ENCODE measurements at places on chromosomes 5 and 9.

- no peak for DNase-seq
Observed at GRCh38 chr5:150642567-150642927, 2.1 kb downstream of the SYNPO start.

GRCh38 chr9:99299211-99300102, 77.4 kb downstream of the SEC61B start:
- DNase-seq = no peak

DNA sequence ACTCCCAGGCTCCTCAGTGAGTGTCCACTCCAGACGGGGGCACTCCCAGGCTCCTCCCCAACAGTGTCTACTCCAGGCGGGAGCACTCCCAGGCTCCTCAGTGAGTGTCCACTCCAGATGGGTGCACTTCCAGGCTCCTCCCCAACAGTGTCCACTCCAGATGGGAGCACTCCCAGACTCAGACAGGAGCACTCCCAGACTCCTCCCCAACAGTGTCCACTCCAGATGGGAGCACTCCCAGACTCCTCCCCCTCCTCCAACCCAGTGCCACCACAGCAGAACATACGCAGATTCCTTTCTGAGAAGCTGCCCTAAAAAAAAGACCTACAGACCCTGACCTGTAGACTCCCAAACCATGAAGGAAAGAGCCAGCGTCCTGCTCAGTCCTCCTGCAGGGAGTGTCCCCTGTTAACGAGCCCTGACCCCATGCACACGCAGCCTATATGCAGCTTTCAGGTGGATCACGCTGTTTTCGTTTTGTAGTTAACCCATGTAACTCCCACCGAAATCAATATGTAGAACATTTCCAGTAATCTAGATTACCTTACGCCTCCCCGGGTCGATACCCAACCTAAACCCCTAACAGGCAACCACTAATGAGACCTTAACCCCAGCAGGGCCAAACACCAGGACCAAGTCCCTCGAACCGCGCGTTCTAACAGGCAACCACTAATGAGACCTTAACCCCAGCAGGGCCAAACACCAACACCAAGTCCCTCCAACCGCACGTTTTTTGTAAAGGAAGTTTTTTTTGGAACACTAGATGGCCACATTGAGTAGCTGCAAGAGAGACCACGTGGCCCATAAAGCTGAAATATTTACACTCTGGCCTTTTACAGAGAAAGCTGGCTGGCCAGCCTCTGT, 15.7 kb downstream of the PNPLA7 start:
- no peak for DNase-seq

- DNase-seq = no peak
Observed at GRCh38 chr9:32524892-32525708, 896 bp downstream of the RIGI start.

DNA sequence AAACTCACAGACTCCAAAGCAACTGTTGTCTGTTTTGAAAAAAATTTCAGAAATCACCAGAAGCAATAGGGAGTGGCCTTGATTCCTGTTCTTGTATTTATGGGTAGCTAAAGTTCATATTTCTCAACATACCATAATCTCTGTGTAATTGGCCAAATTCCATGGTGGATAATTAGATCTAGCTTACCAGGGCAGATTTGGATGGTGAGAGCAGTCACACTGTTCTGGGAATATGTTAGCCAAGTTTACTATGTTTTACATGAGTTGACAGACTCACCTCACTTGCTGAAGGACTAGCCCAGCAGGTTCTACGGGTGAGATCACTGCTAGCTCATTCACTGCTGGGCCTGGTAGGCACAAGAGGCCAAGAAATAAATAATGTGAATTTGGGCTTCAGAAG, 32.7 kb upstream of the CDKN2B start:
- DNase-seq = no peak

- DNase-seq = no peak
Observed at GRCh38 chr5:167944121-167944852, 347.2 kb upstream of the WWC1 start.

DNA sequence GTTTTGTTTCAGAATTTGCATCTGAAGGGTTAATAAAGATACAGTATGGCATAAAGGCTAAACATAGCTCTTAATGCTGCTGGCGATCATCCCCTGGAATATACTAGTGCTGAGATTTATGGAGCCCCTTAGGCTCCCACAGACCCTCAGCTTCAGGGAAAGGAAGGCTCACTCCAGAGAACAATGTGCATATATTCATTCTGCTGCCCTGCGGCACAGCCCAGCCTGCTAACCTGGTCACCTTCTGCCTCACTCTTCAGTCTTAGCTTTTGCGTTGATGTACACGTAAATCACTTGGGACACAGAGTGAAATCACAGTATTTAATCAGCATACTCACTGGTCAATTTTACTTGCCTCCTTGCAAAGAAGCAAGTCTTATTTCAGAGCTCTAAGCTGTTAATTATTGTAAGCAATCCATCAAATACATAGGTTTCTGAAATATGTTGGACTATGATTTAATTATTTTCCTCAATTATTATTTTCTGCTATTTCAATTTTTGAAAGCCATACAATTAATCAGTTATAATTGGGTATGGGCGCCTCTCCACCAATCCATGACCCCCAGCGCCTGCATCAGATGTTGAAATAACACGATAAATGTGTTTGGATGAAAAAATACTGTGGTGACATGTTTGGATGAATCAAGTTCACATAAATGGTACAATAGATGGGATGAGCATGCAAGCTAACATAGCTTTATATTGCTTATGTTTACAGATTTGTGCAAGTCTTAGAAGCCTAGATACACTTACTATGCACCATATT, 11.4 kb upstream of the ACOT12 start:
- no peak for DNase-seq

- DNase-seq = no peak
Observed at GRCh38 chr5:57880216-57880615, 397.6 kb upstream of the ACTBL2 start.

DNA sequence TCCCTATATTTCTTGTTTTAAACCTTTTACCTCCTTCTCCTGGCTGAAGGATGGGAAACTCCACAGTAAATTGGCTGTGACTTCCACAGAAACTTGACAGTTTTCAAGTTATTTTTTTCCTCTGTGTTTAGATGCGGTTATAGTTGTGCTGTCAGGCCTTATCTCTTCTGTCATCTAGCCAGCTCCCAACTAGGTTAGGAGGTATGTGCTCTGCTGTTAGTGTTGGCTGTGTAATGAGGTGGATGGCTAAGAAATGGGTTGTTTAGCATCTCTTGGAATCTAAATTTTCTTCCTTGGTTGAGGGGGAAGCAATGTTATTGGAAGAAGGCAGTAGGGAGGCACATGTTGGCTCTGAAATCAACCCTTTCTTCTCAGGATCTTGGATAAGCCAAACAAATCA, 149.9 kb upstream of the RUSC2 start:
- no peak for DNase-seq

GRCh38 chr9:89850153-89850552, 245.3 kb downstream of the GADD45G start:
- no peak for DNase-seq

GRCh38 chr5:93596676-93597490, 13.9 kb downstream of the NR2F1 start:
- no peak for DNase-seq

DNA sequence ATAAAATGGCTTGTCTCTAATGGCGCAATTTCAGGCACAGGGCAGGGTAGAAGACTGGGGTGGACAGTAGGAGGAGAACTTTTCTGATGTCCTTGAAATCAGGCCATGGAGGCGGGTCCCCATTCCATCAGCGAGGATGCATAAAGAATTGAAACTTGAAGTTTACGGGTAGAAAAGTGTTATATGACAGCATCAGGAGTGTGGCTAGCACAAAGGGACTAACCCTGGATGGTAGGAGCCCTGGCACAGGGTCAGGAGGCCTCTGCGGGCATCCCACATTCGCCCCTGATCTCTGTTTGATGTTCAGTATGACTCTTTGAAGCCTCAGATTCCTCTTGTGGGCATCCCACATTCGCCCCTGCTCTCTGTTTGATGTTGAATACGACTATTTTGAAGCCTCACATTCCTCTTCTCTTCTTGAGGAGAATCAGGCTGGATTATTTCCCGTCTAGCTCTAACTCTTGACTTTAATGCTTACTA, 94.8 kb upstream of the ADRA1B start:
- no peak for DNase-seq

DNA sequence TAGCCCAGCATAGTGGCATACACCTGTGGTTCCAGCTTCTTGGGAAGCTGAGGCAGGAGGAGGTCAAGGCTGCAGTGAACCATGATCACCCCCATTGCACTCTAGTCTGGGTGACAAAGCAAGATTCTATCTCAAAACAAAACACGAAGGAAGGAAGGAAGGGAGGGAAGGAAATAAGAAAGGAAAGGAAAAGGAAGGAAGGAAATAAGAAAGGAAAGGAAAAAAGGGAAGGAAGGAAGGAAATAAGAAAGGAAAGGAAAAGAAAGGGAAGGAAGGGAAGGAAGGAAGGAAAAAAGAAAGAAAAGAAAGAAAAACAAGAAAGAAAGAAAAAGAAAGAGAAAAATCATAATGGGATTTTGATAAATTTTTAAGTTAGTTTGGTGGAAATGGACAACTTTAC, 3.1 kb upstream of the STX17 start:
- no peak for DNase-seq

GRCh38 chr9:4389755-4390154, 89.9 kb upstream of the GLIS3 start:
- DNase-seq = no peak

DNA sequence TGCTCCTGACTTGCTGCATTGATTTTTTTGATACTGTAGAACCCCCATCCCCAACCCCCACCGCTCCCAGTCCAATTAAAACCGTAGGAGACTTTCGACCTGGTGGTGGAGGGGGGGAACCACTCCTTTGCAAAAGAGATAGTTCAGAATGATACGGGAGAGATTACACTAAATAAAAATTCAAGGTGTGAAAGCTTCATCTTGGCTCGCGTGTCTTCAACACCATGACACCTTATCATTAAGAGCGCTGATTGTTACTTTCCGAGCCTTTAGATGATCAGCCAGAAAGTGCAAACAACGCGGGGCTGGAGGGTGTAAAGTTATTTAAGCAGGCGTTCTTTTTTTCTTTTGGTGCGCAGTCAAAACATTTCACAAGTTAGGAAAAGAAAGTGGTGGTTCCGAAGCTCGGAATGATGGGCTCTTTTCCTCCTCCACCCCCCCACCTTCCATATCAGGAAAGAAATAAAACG, 1.3 kb upstream of the ZNF462 start:
- DNase-seq = no peak

- no peak for DNase-seq
Observed at GRCh38 chr9:134595014-134595413, 46.6 kb upstream of the COL5A1 start.

DNA sequence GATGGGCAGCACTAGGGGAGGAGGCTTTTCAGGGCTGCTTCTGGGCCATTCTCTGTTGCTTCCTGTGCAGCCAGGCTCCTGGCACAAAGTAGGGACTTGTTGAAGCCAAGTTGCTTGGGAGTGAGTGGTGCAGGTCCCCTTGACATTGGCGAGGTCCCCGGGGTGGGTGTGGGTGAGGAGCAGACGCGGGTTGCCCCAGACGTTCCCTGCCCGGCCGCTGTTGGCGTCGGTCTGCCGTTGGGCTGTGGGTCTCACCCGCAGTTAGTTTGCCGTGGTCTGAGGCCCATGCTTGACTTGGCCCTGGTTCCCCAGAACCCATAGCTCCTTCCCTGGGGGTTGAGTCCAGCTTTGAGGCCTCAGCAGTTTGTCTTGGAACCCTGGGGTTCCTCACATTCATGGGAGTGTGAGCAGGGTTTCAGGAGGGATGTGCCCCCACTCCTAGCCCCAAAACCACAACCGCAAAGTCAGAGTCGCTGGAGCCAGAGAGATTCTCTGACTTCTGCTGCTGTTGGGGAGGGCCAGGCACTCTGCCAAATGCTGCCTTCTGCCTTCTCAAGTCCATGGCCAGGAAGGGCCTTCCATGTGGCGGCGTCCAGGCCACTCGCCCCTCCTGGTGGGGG, 77.5 kb downstream of the RXRA start:
- DNase-seq = no peak

- no peak for DNase-seq
Observed at GRCh38 chr9:107872457-107873192, 383.1 kb upstream of the KLF4 start.

DNA sequence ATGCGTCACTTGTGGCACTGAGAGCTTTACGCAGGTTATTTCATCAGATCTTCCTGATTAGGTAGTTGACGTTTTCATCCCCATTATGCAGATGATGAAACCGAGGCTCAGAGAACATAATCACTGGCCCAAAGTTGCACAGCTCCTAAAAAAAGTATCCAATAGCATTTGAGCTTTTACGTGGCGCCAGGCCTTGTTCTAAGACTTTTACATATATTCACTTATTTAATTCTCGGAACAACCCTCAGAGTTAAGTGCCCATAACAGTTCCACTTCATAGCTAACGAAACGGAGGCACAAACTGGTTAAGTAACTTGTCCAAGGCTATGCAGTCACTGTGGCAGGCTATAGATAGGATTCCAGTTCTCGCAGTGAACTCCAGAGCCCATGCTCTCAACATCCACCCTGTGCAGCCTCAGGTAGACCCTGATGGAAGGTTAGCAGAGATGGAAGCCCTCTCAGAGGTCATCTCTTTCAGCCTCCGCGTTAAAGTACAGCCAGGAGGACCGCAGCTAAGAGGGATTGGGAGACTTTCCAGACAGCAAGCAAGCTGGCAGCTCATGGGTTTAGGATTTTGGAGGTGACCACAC, 39.3 kb downstream of the AMBP start:
- DNase-seq = no peak

DNA sequence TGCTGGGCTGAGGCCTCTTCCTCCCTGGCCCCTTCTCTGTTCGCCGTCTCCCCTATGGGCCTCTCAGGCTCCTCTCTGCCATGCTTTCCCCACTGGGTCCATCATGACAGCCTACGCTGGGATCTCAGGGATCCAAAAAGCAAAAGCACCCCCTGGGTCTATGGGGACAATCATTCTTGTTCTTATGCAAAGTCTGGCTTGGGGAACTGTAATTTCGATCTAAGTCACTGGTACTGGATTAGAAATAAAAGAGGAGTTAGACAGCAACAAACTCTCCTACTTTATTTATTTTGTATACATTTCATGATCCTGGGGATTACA, 86.6 kb downstream of the SLC38A9 start:
- DNase-seq = no peak

GRCh38 chr5:142779163-142779840, 9.1 kb downstream of the ARHGAP26 start:
- DNase-seq = no peak

GRCh38 chr5:746258-746761, 38.2 kb downstream of the ZDHHC11B start:
- DNase-seq = no peak

- DNase-seq = no peak
Observed at GRCh38 chr5:129963359-129963758, 59.1 kb downstream of the CHSY3 start.

DNA sequence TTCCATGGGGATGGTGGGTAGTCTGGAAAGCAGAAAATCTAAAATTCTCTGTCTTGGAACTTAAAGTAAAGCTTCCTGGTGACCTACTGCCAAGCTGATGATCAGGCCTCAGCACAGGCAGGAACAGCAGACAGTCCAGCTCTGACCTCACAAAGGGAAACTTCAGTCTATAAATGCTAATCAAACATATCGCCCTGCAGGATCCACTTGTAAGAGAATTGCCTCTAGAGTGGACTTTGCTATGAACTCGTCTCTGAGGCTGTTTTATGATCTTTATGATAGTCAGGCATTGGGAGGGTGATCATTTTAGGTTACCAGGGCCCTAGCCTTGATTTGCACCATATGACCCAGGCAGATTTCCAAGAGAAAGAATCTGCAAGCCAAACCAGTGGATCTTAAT, 67.6 kb upstream of the SELENOP start:
- DNase-seq = no peak

- DNase-seq = no peak
Observed at GRCh38 chr5:142740474-142741242, 29.5 kb upstream of the ARHGAP26 start.

- DNase-seq = no peak
Observed at GRCh38 chr9:16510482-16510881, 360.0 kb downstream of the BNC2 start.

All from GOT3 (cell line).